ENCODE measurements at places on chromosomes 6 and 20. TPM values are rescaled to one million over a fixed set of nuclear protein-coding genes. Genes with fewer than 3 reads are reported as not detected.

Gene C20orf141
- not detected for polyA plus RNA-seq

Gene BLOC1S5
- polyA plus RNA-seq = 4.4 TPM

Gene SRMS
- not detected for polyA plus RNA-seq

Gene CDH26
- 0.30 TPM for polyA plus RNA-seq

Gene HS3ST5
- polyA plus RNA-seq = not detected

Gene PRL
- not detected for polyA plus RNA-seq

Gene GTF3C6
- polyA plus RNA-seq = 90.5 TPM

Gene HLA-DQA2
- polyA plus RNA-seq = not detected

Data from heart left ventricle (tissue), 16 donors.